CD8-positive, alpha-beta T cell (primary cell): ENCODE measurements at places on chromosomes 7 and 10.

- DNase-seq = no peak
These were observed 76.7 kb upstream of the HABP2 start for GRCh38 chr10:113476191-113476590.

DNA sequence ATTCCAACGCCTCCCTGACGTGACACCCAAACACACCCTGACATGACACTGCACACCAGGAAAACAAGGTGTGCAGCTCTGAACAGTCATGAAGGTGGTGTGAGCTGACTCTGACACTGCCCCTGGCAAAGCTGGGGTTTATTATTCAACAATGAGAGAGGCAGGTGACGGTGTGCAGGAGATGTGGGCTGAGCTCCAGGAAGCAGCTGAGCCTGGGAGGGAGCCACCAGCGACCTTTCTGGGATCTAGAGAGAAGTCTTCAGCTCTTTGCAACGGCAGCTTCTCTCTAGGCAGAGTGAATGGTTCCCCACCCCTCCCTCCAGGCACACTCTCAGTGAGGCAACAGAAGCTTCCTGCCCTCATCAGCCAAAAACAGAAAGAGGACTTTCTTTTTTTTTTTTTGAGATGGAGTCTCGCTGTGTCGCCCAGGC lies 65.6 kb downstream of the SH3PXD2A start:
- no peak for DNase-seq

GRCh38 chr7:110027385-110027784 lies 1063.5 kb upstream of the LRRN3 start:
- DNase-seq = no peak

DNA sequence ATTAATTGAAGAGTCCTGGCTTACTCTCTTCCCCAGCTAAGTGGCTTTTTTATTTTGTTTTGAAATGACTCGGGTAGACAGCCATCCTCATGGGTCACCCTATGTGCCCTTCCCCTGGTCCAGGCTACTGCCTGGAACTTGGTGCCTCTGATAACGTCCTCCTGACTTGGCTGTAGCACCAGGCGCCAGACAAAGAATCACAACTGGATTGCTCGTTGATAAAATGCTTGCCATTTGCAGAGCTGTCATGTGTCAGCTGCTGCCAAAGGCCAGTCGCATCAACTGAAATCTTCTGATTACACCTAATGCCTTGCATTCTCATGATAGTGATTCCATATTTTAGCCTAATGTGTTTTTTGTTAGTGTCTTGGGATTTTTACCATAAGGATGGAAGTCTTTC lies 27.4 kb upstream of the ABLIM1 start:
- DNase-seq = no peak
